ENCODE measurements at places on chromosomes 3 and 15. TPM values are rescaled to one million over a fixed set of nuclear protein-coding genes. Genes with fewer than 3 reads are reported as not detected.

The TUSC7 gene
- not detected for total RNA-seq

The LRRC3B gene
- total RNA-seq: not detected

The ABHD6 gene
- total RNA-seq: 2.0 TPM

The DTX3L gene
- 21.5 TPM for total RNA-seq
